ENCODE measurements at places on chromosomes 7 and 10.
A peak's percentile ranks its signal among the peaks of the same experiment; 100 is the strongest.

GRCh38 chr7:15417341-15417988 is 144.3 kb downstream of the AGMO start:
- no peak for DNase-seq

DNA sequence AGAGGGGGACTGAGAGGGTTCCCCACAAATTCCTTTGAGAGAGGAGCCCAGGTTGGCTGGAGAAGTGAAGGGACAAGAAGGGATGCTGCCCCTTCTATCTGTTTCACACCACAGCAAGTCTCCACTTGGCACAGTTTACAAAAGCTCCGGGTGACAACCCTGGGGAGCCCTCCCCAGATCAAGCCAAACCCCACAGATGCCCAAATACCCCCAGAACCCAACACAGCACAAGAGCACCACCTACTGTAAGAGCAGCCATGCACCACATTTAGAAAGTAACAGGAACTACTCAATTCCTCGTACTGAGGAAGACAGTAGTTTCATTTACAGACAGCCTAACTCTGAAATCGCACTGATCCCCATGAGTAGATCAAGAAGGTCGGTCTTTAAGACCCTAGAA is 67.8 kb upstream of the ATP6V0A4 start:
- DNase-seq, result peak; percentile 35

DNA sequence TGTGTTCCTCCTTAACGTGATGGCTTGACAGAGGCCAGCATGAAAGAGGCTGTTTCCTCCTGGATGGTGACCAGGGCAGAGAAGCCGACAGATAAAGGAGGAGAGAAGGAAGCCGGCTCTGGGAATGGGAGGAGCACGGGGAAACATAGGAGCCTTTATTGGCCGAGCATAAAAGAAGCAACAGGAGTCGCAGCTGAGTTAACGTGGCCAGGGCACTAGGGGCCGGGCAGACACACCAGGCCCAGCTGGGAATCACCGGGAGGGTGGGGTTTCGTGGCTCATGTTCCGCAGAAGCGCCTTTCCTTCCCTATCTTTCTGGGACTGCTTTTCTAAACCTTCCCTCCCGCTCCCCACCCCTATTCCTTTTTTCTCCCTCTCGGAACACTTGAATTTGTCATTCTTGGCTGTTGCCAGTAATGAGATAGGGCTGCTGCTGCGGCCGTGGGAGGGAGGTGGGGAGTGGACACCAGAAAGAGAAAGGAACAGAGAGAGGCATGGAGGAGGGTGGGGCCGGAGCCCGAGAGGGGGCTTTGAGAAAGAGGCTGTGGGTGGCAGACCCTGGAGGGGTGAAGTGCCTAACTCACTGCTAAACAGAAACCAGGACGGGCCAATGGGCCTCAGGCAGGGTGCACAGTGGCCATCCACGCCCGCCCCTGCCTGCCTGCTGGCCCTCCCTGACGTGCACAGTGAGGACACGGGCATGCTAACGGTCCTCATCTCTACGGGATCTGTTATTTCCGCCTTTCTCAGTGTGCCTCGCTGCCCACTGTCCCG is 65.2 kb downstream of the COL13A1 start:
- no peak for DNase-seq

- peak; percentile 96 for DNase-seq
Observed at GRCh38 chr7:133252858-133253518, at the start of gene EXOC4. Gene EXOC4 (plus strand): TSS chr7:133253078.

DNA sequence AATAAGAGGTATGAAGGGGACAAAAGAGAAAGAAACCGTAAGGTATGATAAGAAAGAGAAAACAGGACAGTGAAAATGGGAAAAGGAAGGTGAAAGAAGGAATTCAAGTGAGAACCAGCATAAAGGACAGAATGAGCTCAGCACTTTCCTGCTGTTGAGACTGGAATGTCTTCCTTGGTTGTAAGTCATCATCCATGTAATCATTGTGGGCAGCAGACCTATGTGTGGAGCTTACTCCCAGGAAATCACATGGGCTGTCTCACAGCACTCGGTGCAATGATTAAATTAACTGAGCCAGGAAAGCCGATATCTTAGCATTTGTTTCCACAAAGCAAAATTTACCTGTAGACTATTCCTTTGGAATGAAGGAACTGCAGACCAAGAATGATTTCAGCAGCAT is 118.1 kb downstream of the PRKCQ start:
- no peak for DNase-seq

DNA sequence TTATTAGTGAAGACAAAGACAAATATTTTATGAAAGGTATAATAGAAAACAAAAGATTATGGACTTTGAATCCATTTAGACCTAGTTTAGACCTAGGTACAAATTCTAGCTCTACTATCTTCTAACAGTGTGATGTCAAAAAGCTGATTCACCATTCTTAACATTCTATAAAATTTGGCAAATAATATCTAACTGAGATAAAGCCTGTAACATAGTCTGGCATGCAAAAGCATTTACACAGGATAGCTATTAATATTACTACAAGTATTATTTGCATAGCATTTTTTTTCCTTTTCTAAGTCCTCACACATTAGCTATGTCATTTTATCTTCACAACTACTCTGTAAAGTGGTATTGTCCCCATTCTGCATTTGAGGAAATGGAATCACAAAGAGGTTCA is 179.6 kb upstream of the LRRTM3 start:
- no peak for DNase-seq

- no peak for DNase-seq
Observed at GRCh38 chr7:116232350-116232749, 22.0 kb downstream of the TES start.

- DNase-seq, result no peak
Observed at GRCh38 chr7:19097165-19098055, 20.0 kb downstream of the TWIST1 start.

DNA sequence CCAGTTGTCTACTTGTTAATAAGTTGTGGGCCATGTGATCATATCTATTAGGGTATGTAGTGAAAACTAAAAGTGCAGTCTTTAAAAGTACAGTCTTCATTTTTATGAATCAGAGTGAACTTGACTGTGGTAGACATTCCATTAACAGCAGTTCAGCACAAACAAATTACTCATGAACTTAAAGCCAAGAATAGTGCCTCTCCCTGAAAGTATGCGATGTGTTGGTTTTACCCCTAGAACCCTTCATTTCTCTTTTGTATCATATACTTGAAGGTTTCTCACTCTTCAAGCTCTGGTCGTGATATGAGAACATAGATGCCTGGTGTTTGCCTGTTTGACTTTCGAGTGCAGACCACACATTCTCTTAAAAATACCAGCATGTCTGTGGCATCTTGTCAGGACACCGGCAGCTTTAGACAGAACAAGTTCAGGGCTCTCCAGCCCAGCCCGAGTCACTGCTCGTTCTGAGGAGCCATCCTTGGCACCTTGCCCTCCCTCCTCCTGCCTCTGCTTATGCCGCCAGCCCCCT is 159.3 kb downstream of the LCOR start:
- DNase-seq, result no peak

- no peak for DNase-seq
Observed at GRCh38 chr7:106626376-106627164, 34.4 kb downstream of the CCDC71L start.

- no peak for DNase-seq
Observed at GRCh38 chr7:68334636-68335272, 1263.5 kb upstream of the AUTS2 start.

DNA sequence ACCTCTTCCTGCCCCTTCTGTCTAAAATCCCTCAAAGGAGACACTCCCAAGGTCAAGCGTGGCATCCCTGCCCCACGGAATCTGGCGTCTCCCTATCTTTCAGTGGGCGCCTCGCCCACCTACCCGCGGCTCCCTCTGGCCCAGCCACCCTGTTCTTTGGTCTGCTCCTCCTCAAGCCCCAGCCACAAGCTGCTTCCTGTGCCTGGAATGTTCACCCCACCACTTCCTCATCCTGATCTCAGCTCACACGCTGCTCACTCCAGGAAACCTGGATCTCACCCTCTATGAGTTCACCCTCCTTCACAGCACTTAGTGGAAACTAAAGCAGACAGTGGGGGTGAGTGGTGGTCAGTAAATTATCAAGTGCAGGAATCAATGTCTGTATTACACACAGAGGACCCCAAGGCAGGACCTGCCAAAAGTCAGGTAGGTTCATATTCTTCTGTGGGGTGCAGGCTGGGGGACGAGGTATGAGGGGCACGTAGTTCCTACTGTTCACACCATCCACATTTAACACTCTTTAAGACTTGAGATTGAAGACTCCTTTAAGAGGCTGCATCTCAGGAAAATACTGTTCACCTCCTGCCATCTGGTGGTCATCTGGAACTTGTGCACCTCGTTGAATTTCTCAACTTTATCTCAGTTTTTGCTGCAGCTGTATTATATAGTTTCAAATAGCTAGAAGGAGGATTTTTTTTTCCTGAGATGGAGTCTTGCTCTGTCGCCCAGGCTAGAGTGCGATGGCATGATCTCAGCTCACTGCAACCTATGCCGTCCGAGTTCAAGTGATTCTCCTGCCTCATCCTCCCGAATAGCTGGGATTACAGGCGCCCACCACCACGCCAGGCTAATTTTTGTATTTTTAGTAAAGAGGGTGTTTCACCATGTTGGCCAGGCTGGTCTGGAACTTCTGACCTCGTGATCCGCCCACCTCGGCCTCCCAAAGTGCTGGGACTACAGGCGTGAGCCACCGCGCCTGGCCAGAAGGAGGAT is 166.6 kb downstream of the ARHGAP21 start:
- DNase-seq, result no peak

DNA sequence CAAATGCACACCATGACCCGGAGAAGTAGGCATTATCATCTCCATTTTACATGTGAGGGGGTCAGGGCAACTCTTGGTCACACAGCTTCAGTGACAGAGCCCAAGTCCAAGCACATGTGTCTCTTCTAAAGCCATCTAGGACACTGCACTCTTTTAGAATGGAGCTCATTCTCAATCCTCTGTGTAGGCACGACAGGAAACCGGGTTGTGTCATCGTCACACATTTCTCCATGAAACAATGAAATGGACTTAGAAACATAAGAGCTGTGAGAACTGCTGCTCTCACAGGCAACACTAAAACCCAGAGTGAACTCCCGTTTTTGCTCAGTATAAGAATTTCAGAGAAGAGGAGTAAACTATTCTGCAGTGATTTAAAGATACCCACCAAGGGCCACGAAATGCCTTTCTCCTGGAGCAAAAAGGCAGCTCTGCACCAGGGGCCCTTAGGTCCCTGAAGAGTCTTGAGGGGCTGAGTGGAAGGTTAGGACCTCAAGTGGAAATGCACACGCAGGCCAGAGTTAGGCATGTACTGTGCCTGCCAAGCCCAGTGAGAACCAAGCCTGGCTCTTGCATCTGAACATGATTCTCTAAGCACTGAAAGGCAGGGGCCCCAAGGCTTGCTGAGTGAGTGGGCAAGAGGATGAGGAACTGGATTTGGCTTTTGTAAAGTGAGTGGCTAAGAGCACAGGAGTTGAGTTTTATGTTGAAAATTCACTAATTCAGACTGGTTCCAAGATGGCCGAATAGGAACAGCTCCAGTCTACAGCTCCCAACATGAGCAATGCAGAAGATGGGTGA is 13.3 kb downstream of the ALOX5 start:
- DNase-seq, result no peak

DNA sequence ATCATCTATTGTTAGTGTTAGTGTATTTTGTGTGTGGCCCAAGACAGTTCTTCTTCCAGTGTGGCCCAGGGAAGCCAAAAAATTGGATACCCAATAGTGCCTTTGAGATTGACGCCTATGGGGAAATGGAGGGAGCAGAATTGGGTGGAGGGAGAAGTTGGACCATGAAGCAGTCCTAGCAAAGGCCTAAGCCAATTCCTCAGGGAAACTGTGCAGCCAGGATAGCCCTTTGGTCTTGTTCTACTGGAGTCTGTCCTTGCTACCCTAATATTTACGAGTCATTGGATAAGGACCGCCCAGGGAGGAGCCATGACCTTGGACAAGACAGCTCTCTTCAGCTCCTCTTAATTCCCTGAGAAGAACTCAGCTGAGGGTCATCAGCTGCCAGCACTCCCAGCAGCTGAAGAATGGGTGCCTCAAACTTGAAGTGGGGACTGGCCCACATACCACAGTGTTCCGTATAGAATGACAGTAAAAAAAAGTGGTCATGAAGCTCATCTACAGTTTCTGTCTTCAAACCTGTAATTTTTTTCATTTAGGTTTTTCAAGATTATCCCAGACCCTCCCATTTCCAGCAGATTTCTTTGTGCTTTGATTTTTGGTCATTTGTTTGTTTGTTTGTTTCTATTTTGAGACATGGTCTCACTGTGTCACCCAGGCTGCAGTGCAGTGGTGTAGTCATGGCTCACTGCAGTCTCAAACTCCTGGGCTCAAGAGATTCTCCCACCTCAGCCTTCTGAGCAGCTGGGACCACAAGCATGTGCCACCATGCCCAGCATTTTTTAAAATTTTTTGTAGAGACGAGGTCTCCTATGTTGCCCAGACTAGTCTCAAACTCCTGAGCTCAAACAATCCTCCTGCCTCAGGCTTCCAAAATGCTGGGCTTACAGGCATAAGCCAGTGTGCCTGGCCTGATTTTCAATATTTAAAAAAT is 81.2 kb downstream of the C1GALT1 start:
- no peak for DNase-seq

GRCh38 chr7:85177316-85177715 is 9.5 kb downstream of the SEMA3D start:
- no peak for DNase-seq

DNA sequence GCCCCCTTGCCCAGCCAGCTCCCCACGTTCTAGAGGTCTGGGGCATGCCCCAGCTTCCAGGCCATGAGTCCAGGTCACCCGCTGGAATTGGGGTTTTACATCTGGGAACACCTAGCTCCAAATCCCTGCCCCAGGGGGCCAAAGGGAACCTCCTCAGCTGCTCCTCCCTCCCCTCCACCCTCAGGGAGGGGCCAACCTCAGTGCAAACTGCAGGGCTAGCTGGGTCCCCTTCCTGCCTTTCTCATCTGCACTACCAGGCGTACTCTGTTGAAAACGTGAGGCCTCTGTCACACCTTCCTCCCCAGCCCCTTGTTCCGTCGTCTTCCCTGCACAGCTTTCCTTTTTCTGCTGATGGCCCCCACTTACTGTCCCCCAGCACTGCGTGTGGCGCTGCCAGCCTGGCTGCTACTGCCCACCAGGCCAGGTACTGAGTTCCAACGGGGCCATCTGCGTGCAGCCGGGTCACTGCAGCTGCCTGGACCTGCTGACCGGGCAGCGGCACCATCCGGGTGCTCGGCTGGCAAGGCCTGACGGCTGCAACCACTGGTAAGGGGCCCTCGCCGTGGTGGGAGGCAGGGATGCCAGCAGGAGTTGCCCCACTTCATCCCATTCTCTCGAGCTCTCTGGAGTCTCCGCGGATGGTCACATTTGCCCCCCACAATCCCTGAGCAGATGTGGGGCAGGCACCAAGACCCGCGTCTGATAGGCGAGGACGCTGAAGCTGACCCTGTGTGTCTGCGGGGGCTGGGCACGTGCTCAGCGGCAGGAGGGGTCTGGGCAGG is 24.7 kb upstream of the ZNF862 start:
- DNase-seq, result no peak
